ENCODE measurements at places on chromosomes 6 and 20. TPM values are rescaled to one million over a fixed set of nuclear protein-coding genes. Genes with fewer than 3 reads are reported as not detected.

Gene ABT1
- total RNA-seq, result 29.4 TPM

Gene AGER
- 27.8 TPM for total RNA-seq

Gene RUNX2
- 30.0 TPM for total RNA-seq

Gene CRIP3
- total RNA-seq, result 3.8 TPM

DNA sequence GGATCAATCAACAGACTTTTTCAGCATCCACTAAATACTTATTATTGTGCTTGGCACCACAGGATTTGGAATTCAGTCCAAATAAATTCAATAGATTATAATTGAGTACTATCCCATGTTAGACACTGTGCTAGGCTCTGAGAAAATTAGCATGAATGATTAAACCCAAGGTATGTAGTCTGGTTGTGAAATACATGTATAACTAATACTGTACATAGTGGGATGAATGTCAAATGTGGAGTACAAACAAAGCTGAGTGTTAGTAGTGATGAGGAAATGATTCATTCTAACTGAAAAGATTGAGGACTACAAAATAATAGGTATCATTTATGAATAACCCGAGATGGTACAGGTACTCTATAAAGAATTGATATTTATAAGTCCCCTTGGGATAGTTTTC, 111.9 kb upstream of the FLRT3 start:
- H3K4me3 ChIP-seq, result no peak overlapping the region
- no peak overlapping the region for H3K27ac ChIP-seq
- no peaks in the 10 kb centered on the region for H3K36me3 ChIP-seq
- DNase-seq, result no peak
- no peaks in the 10 kb centered on the region for H3K27me3 ChIP-seq

GRCh38 chr6:111205502-111205901, 118.2 kb downstream of the SLC16A10 start:
- no peak overlapping the region for H3K4me3 ChIP-seq
- H3K4me1 ChIP-seq, result peaks cover 18% of the 10 kb centered on the region
- no peak overlapping the region for H3K27ac ChIP-seq
- DNase-seq, result no peak

GRCh38 chr6:6538261-6538660, 50.3 kb upstream of the LY86 start:
- H3K27me3 ChIP-seq, result peaks cover 8% of the 10 kb centered on the region
- H3K4me3 ChIP-seq, result no peak overlapping the region
- no peaks in the 10 kb centered on the region for H3K4me1 ChIP-seq
- no peak overlapping the region for H3K27ac ChIP-seq
- DNase-seq, result no peak

DNA sequence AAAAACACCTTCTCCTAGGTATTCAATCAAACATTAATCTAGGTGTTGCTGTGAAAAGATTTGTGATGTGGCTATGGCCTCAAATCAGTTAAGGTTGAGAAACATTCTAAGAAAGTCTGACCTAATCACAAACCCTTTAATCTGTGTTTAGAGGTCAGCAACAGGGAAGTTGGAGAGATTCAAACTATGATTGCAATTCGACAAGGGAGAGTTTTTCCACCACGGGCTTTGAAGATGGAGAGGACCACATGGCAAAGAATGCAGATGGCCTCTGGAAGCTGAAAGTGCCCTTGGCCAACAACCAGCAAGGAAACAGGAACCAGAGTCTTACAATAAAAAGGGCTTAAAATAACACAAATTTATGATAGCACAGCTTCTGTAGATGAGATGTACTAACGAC, 29.6 kb upstream of the LGSN start:
- no peak for DNase-seq
- no peak overlapping the region for H3K27ac ChIP-seq
- H3K27me3 ChIP-seq, result no peaks in the 10 kb centered on the region
- H3K4me3 ChIP-seq, result no peak overlapping the region

DNA sequence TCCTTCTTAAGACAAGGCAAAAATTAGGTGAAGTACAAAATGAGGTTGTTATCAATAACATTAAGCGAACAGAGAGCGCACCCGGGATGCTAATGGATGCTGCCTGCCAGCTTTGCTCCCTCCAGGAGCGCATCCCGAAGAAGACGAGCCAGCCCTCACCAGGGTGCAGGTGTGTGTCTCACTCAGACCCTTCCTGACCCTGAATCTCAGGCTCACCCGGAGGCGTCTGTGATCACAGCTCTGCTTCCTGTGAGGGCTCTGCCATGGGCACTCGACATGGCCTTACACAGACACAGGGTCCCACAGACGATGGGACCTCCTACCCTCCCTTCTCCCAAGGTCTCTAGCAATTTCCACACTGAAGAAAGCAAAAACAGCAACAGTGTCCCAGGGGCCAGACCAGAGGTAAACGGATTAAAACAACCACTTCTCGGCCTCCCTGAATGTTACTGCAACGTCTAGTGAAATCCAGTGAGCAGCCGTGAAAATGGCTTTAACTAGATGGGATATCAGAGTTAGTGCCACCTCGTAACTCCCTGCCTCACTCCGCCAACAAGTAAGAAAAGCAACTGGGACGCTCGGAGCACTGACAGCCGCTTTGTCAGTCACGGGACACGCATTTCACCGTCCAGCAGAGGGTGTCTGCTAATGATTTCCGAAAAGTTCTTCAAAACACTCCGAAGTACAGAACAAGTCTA, 11.7 kb downstream of the ZBTB46 start:
- H3K4me3 ChIP-seq, result no peak overlapping the region
- H3K4me1 ChIP-seq, result no peaks in the 10 kb centered on the region
- peak; percentile 28 for DNase-seq

GRCh38 chr6:101502818-101503217, 109.3 kb downstream of the GRIK2 start:
- no peak overlapping the region for H3K4me3 ChIP-seq
- no peaks in the 10 kb centered on the region for H3K27me3 ChIP-seq
- H3K27ac ChIP-seq, result no peak overlapping the region
- H3K36me3 ChIP-seq, result no peaks in the 10 kb centered on the region

DNA sequence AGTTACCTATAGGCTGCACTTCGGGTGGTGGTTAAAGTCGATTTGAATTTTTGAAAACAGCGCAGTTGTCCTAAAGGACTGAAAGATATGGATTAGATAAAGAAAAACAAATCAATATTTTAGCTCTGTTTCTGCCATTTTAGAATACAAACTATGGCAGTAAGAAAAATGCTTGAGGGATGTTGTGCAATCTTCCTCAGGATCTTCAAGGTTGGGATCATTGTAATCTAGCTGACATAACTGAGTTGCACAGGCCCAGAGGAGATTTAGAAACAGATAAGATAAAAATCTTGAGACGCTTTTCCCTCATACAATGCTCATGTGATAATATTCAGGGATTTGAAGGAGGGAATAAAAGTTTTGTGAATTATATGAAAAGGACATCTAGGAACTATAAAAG, 926 bp downstream of the PEX3 start:
- peak overlapping the region; percentile 95 for H3K4me3 ChIP-seq
- no peak for DNase-seq
- H3K36me3 ChIP-seq, result no peaks in the 10 kb centered on the region
- H3K27ac ChIP-seq, result peak overlapping the region; percentile 79
- H3K4me1 ChIP-seq, result peaks cover 35% of the 10 kb centered on the region

GRCh38 chr6:119960036-119960435, 610.5 kb upstream of the MAN1A1 start:
- no peaks in the 10 kb centered on the region for H3K4me1 ChIP-seq
- H3K36me3 ChIP-seq, result no peaks in the 10 kb centered on the region
- H3K4me3 ChIP-seq, result no peak overlapping the region
- DNase-seq, result no peak
- no peaks in the 10 kb centered on the region for H3K27me3 ChIP-seq

GRCh38 chr20:48711696-48712464, 115.9 kb downstream of the PREX1 start:
- peaks cover 51% of the 10 kb centered on the region for H3K4me1 ChIP-seq
- no peak overlapping the region for H3K4me3 ChIP-seq
- DNase-seq, result no peak
- peaks cover 42% of the 10 kb centered on the region for H3K36me3 ChIP-seq
- H3K27me3 ChIP-seq, result no peaks in the 10 kb centered on the region

DNA sequence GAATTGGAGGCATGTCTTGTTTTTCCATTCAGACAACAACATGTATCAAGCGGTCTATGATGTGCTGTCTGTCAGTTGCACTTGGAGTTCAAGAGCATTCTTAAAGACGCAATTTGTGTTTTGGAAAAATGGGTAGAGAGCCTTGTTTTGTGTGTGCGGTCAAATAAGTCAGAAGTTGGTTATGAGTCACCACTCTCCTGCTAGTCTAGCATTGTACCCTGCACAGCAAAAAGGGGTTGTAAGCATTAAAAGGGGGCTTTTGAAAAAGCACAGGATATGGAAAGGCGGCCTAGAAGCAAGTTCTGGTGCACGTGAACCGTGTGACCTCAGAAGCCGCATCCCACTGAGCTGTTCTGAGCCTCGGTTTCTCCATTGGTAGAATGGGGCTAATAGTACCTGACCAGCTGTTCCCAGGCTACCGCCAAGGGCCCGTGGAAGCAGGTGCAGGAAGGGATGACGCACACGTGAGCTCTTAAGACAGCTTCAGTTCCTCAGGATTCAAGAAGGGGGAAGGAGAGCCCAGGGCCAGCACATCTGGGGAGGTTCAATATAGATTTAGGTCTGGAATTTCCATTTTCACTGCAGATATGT, 61.6 kb upstream of the SNX9 start:
- H3K36me3 ChIP-seq, result no peaks in the 10 kb centered on the region
- H3K27me3 ChIP-seq, result no peaks in the 10 kb centered on the region
- peaks cover 59% of the 10 kb centered on the region for H3K4me1 ChIP-seq
- DNase-seq, result peak; percentile 36
- peak overlapping the region; percentile 21 for H3K27ac ChIP-seq
- H3K4me3 ChIP-seq, result peak overlapping the region; percentile 30
